ENCODE measurements at places on chromosomes 2 and 18. TPM values are rescaled to one million over a fixed set of nuclear protein-coding genes. Genes with fewer than 3 reads are reported as not detected.

Gene NLRC4
- total RNA-seq: not detected

Gene TMEM200C
- total RNA-seq: 2.3 TPM

Gene COL4A3
- not detected for total RNA-seq

Gene ANKRD44
- total RNA-seq: 3.6 TPM

Gene EDAR
- total RNA-seq: not detected

Gene EGR4
- total RNA-seq: not detected

Gene CD8A
- total RNA-seq: not detected

Gene DHRS9
- 4.0 TPM for total RNA-seq

Gene OBSL1
- total RNA-seq: 13.2 TPM

Gene ALPG
- total RNA-seq: not detected

Gene RNF125
- 0.30 TPM for total RNA-seq

Gene NT5C1B
- total RNA-seq: not detected

Gene CAPN13
- not detected for total RNA-seq

Gene RNF152
- 18.8 TPM for total RNA-seq

Gene DNAH7
- total RNA-seq: under 0.01 TPM

Gene RNF149
- 104 TPM for total RNA-seq

Gene SMYD1
- total RNA-seq: not detected

Gene REV1
- 38.6 TPM for total RNA-seq

Gene CERS6
- 13.4 TPM for total RNA-seq

Gene ATL2
- 176 TPM for total RNA-seq

Gene OTOS
- total RNA-seq: not detected

Measured in epithelial cell of umbilical artery (primary cell).